Ammon's horn (tissue), 1 donor: ENCODE measurements at places on chromosomes 11 and 22.

GRCh38 chr11:34623463-34623862 lies 2.6 kb downstream of the EHF start:
- no peak for DNase-seq

- no peak for DNase-seq
Observed at GRCh38 chr11:63870351-63871140, 31.6 kb downstream of the MARK2 start.

GRCh38 chr11:102560555-102561011 lies 30.0 kb upstream of the MMP7 start:
- DNase-seq: peak; percentile 41

- DNase-seq: no peak
Observed at GRCh38 chr11:45399166-45399565, 113.0 kb upstream of the SYT13 start.

GRCh38 chr11:101397979-101398378 lies 185.8 kb downstream of the TRPC6 start:
- no peak for DNase-seq

DNA sequence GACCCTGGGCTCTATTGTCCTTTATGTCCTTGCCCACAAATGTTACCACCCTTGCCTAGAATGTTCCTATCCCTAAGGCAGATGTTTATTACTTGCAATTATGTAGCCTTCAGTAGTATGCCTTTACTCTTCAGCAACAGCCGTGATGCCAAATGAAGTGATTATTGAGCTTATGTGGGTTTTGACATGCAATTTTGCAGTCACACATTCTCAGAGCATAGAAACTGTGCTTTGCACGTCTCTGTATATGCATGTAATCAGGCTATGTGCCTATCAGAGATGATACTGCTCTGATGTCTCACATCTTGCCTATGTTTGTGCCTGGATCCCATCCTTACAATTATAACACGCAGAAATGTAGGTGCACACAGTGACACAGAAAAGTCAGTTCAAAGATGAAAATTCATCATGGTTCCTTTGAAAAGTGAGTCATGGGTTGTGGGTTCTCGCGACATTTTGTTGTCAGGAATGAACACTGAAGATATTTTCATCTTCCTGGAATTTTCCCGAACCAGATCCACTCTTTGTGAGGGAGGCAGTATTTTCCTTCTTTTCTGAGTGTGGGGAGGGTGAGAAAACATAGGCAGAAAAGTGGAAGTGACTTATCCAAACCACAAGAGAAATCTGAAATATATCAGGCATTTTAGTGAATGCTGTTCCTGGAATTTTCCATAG lies 81.1 kb downstream of the BMAL1 start:
- no peak for DNase-seq

DNA sequence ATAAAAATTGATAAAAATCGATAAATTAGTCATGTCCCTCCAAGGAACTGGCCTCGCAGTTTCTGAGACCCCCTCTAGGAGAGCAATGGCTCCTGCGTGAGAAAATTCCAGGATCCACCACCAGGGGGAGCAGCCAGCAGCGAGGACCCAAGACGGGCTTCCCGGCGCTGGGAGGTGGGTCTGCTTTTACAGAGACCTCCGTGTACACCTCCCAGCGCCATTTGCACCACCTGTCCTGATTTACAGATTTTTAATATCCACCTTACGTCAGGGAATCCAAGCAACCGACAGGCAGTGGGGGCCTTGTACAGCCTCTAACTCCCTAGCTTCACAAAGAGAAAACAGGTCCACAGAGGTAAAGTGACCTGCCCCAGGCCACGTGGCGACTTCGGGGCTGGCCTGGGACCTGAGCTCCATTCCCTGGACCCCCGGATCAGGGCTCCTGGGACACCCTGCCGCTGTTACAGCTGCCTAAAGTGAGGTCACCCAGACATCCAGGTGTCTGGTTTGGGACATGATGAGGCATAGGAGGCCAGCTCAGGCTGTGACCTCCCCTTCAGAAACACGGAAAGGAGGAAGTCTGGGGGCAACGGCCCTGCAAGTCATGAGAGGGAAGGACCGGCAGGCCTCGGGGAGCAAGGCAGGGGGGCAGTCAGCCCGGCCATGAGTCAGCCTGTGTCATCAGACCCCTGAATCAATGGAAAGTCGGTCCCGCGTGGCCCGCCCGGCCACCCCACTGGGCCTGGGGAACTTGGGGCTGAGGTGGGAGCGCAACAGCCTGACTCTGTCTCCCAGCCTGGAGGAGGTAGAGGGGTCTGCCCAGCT lies 3.5 kb downstream of the OSM start:
- DNase-seq: peak; percentile 64

DNA sequence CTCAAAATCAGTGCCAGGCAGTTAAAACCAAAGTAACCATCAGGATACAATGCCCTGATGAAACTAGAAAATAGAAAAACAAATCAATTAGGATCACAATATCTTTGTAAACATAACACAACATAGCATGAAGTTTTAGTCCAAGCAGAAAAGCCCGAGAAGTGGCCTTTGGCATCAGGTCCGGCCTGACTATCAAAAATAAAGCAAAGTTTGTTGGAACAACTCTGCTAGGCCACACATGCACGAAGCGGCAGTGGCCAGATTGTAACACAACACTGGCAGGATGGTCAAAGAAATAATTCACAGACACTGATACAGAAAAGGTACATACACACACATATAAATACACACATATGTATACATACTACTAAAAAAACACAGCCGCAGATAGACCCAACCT lies 26.9 kb downstream of the CDON start:
- no peak for DNase-seq

DNA sequence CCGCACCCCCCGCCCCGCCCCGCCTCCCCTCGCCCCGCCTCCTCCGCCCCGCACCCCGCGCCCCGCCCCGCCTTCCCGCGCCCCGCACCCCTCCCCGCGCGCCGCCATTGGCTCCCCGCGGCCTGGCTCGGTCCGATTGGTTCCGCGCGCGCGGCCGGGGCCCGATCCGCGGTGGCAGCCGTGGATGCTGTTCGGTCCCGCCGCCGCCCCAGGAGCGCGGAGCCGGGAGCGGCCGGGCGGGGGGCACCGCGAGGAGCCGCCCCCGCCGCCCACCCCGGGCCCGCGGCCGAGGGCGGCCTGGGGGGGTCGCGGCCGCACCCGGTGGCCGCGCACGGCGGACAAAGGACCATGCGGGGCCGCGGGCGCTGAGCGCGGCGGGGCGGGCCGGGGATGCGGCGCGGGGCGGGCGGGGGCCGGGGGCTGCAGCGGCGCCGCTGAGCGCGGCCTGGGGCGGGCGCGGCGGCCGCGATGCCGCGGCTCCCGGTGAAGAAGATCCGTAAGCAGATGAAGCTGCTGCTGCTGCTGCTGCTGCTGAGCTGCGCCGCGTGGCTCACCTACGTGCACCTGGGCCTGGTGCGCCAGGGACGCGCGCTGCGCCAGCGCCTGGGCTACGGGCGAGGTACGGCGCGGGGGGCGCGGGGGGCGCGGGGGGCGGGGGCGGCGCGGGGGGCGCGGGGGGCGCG lies at the start of gene B4GALNT4:
Gene B4GALNT4 (plus strand): TSS at position 164 of the 683 bp plus-strand sequence. CDS start 305 bp downstream, at position 469.
- DNase-seq: peak; percentile 69

- DNase-seq: no peak
Observed at GRCh38 chr22:31082606-31083376, 1.7 kb downstream of the SMTN start.
